ENCODE measurements at places on chromosomes 7 and 10. TPM values are rescaled to one million over a fixed set of nuclear protein-coding genes. Genes with fewer than 3 reads are reported as not detected.

WDR86 gene
- total RNA-seq = 3.1 TPM

AKR1B15 gene
- total RNA-seq = 0.22 TPM

PLXNA4 gene
- 1.9 TPM for total RNA-seq

CHRM2 gene
- total RNA-seq = 20.8 TPM

UROS gene
- total RNA-seq = 56.1 TPM

CALHM3 gene
- not detected for total RNA-seq

SPDYE5 gene
- total RNA-seq = not detected

TBRG4 gene
- 118 TPM for total RNA-seq

EXOSC1 gene
- total RNA-seq = 54.1 TPM

C10orf62 gene
- total RNA-seq = not detected

ADRB1 gene
- not detected for total RNA-seq

NODAL gene
- not detected for total RNA-seq

SPDYE8 gene
- total RNA-seq = not detected

BRAF gene
- total RNA-seq = 24.3 TPM

DNAAF5 gene
- total RNA-seq = 59.1 TPM

LRRN3 gene
- total RNA-seq = 3.7 TPM

NPFFR1 gene
- total RNA-seq = not detected

CYP3A7 gene
- not detected for total RNA-seq

NYAP1 gene
- 0.72 TPM for total RNA-seq

CRHR2 gene
- total RNA-seq = not detected

EVX1 gene
- total RNA-seq = not detected

PAX4 gene
- total RNA-seq = not detected

ADCYAP1R1 gene
- total RNA-seq = not detected

ETV1 gene
- total RNA-seq = 52.7 TPM

HMX3 gene
- not detected for total RNA-seq

TFPI2 gene
- 1,118 TPM for total RNA-seq

LLCFC1 gene
- total RNA-seq = not detected

IFIT1B gene
- total RNA-seq = not detected

PTEN gene
- 150 TPM for total RNA-seq

SCIN gene
- total RNA-seq = 3.6 TPM

GSDME gene
- 31.5 TPM for total RNA-seq

DLX5 gene
- not detected for total RNA-seq

CCL26 gene
- not detected for total RNA-seq

LIPN gene
- not detected for total RNA-seq

ASAH2 gene
- 0.72 TPM for total RNA-seq

LRRC18 gene
- total RNA-seq = not detected

TMEM213 gene
- not detected for total RNA-seq

TUBAL3 gene
- total RNA-seq = not detected

HNRNPF gene
- 216 TPM for total RNA-seq

MMP21 gene
- total RNA-seq = not detected

SRRM3 gene
- total RNA-seq = 0.66 TPM

MYH16 gene
- total RNA-seq = 0.43 TPM

STAG3 gene
- total RNA-seq = 0.44 TPM

RNF32 gene
- 0.14 TPM for total RNA-seq

GOT1 gene
- total RNA-seq = 123 TPM

All from placental pericyte (primary cell).